ENCODE measurements at places on chromosomes 16 and 17.

DNA sequence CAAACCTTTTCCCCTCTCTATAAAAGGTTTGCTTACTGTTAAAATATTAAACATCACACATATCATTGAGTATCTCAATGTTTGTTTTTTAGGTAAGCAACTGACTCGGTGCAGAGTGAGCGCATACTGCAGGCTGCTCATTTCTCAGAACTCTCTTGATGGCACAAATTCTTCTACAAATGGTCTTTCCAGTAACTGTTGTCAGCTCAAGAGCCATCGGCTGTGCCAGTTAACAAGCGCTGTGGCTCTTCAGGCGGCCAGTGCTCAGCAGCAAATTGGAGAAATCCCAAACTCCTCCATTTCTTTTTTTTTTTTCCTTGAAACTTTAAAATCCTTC is 8.6 kb downstream of the ABCA3 start:
- DNase-seq, result no peak

- DNase-seq, result no peak
These were observed 7.9 kb downstream of the FUS start for GRCh38 chr16:31187808-31188189.

- no peak for DNase-seq
These were observed 126.1 kb upstream of the FOXF1 start for GRCh38 chr16:86384263-86384649.

DNA sequence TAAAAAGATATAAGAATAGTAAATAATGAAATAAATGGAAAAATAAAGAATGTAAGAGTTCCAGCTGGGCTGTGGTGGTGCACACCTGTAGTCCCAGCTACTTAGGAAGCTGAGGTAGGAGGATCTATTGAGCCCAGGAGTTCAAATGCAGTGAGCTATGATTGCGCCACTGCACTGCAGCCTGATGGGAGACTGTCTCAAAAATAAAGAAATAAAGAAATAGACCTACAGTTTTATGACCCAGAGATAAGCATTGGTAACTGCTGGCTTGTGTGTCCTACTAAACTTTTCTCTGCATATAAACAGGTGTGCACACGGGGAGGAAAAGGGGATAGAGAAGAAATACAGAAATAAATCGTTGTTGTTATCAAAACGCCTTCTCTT is 7.8 kb upstream of the PDP2 start:
- no peak for DNase-seq

DNA sequence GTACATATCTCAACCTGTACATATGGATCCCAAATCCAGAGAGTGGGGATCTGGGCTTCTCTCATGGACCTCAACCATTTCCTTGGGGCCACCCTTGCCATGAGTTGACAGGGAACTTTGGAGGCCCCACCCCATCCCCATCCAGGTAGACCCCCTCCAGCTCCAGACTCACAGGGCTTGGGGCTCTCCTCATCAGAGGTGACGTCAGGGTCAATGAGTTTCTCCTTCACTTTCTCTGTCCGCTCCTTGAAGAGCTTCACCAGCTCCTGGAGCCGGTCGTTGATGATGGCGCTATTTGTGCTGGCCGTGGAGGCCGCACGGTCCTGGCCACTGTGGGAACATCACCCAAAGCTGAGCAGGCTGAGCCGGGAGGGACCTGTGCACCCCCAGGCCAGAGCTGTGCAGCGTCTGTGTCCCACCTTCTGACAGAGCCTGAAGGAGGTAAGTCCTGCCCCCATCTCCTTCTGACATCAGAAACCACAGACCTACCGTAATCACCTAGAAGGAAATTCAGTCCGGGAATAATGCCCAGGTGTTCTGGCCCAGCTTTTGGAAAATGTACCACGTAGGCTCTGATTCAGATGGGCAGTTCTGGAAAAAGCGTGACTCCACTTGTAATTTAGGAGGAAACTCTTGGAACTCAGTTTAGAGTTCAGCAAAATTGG is 50.6 kb downstream of the CNGB1 start:
- no peak for DNase-seq

DNA sequence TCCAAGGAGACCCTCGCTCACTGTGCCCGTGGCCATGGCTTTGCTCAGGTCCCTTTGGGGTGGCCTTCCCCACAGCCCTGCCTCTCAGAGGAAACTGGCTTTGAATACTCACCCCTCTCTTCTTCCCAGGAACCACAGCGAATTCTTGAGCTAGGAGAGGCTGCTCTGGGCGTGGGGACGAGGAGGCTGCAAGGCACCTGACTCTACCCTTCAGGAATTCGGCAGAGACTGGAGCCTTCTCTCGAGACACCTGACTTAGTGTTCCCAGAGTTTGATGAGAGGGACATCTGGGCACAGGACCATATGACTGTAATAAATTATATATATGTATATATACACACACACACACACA is 6.2 kb downstream of the LLGL2 start:
- DNase-seq, result no peak

- DNase-seq, result no peak
These were observed 45.4 kb upstream of the MYOCD start for GRCh38 chr17:12620200-12620720.

DNA sequence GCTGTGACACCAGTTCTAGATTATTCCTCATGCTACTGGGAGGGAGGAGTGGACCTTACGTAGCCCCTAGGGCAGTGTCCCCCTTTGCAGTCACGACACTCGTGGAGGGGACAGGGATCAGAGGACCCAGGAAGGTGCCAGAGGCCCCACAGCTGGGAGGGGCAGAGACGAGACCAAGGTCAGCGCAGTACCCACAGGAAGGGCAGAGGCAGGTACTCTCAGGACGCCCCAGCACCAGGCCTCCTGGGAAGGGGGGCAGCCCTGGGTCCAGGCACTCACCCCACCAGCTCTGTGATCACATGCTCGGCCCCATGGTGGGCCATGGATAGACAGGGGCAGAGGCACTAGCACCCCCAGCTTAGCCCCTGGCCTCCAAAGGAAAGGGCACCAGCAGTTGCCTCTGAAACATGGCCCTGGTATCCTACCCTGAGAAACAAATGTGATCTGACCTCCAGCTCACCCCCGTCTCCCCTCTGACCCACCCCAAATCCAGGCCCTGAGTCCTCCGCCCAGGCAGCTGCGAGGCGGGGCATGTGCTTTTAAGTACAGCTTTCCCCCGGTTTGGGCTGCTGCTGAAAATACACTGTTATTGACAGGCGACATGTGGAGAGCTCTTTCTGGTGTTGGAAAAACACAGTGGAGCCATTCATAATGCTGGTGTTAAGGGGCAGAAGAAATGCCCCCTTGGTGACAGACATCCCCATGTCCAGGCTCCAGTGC is 361.9 kb downstream of the C16orf95 start:
- no peak for DNase-seq

DNA sequence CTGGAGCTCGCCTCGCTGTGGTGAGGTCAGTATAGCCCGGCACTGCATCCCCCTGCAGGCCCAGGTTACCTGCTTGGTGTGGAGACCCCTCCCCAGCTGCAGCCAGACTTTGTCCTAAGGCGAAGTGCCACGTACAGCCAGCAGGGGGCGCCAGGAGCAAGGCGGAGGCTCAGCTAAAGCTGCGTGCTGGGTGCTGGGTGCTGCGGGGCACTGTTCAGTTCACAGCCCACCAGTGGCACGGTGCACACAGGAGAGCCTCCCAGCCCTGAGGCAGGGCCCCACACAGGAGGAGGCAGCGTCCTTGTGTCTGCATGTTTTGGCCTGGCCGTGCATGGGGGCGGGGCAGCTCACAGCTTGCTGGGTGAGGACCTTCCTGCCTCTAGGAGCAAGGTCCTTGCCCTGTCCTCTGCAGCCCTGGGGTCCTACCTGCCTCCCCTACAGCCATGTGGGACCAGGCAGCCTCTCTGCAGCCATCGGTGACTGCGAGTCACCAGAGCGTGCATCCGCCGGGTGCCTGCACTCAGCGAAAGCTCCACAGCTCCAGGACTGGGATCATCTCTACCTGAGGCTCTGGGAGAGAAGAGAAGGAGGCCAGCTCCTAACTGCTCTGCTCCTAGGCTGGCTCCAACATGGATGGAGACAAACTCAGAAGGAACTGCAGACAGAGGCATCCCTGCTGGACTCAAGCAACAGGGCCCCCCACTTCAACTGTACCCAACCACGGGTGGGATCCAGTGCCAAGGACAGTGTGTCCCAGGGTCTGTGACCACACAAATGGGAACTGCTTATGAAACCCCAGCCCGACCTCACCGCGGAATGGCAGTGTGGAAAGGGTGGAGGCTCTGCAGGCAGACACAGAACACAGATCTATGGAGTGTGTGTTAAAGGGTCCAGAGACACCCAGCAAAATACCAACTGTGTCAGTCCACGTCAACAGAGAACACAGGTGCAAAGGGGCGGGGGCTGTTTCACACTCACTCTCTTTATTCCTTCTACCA is 19.0 kb downstream of the SLC7A5 start:
- DNase-seq, result peak; percentile 89

GRCh38 chr16:64916051-64916450 is 205.8 kb downstream of the CDH11 start:
- no peak for DNase-seq

GRCh38 chr17:66437476-66438026 is 135.1 kb downstream of the PRKCA start:
- no peak for DNase-seq

DNA sequence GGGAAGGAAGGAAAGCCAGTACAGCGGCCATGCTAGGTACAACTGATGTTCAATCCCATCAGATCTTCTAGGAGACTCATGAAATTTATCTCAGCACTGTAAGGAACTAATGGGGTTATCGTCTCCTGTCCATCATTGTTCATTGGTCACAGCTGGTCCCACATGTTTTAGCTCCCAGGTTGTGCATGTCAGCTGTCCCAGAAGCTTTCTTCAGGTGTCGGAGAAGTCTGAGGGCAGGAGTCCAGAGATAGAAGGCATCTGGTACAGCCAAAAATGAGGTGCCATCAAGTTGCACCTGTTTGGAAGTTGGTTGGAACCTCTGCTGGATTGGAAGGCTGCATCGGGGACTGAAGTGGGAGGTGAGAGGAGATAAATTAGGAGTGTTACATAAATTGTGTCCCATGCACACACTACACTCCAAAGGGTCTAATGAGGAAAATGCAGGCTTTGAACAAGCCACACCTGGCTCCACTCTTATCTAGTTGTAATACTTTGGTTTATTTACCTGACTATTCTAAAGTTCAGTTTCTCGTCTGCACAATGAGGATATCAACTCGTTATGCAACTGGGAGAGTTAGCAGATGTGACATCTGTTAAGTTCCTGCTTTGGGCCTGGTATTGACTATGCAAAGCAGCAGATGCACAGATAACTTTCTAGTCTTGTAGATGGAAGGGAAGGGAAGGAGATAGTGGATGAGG is 62.9 kb downstream of the MAP2K6 start:
- no peak for DNase-seq

- no peak for DNase-seq
These were observed 45.2 kb downstream of the HYDIN start for GRCh38 chr16:71185347-71185746.
